Thoracic aorta (tissue), 2 donors: ENCODE measurements at places on chromosomes 16 and 17. TPM values are rescaled to one million over a fixed set of nuclear protein-coding genes. Genes with fewer than 3 reads are reported as not detected.

- H3K36me3 ChIP-seq: no peaks in the 10 kb centered on the region
- H3K4me3 ChIP-seq: no peak overlapping the region
- DNase-seq: no peak
- H3K27ac ChIP-seq: no peak overlapping the region
- no peaks in the 10 kb centered on the region for H3K27me3 ChIP-seq
These were observed 26.7 kb upstream of the PRM1 start for GRCh38 chr16:11307639-11308492.

GRCh38 chr16:70700101-70701020 lies 14.5 kb upstream of the MTSS2 start:
- no peak for DNase-seq
- H3K27ac ChIP-seq: peak overlapping the region; percentile 87
- no peak overlapping the region for H3K4me3 ChIP-seq
- no peaks in the 10 kb centered on the region for H3K36me3 ChIP-seq
- no peaks in the 10 kb centered on the region for H3K27me3 ChIP-seq

DNA sequence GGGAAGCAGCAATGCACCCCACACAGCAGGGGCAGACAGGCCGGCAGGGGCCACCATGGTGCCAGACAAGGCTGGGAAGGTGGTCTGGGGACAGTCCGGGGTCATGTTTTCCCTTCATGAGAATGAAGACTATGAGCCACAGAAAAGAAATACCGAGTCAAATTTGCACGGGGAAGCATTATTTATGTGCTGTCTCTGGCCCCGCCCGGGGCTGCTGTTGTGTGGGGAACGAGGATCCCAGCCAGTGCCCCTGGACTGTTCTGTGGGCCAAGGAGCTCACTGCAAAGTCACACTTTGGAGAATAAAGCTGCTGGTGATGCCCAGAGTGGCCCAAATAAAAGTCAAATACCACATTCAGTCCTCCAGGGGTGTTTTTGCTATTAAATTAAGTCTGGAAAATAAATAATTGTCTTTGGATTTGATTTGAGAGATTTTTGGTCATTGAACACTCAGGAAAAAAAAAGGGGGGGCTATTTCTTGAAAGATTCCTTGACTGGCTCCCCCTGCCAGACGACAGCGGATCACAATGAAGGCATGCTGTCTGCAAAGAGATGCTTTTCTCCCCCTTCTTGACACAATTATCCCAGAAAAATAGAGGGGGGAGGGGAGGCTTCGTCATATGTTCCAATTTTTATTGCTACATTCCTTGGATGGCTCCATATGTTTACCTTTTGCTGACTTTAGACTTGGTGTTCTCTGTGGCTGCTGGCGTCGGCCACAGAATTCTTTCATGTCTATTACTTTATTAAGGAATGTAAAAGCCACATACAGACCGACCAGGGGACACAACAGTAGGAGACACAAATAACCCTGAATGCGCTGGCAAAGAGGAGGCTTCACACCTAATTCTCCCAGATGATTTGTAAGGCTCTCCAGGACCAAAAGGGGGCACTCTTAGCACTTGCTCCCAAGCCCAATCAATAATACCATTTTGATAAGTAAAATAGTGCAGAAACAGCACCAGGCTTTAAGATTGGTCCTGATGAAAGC lies 27.1 kb upstream of the ANKFN1 start:
- DNase-seq: no peak
- H3K4me3 ChIP-seq: no peak overlapping the region

DNA sequence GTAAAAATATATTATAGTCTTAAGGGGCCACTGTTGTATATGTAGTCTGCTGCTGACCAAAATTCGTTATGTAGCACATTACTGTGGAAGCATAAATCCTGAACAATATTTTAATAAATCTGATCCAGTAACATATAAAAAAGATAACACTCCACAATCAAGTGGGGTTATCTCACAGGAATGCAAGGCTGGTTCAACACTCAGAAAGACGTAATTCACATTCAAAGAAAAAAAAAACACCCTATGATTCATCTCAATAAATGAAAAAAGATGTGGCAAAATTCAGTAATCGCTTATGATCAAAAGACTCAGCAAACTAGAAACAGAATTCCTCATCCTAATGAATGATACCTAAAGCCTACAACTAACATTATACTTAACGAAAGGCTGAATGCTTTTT lies 47.8 kb downstream of the CREBBP start:
- DNase-seq: no peak
- H3K27ac ChIP-seq: no peak overlapping the region
- H3K4me3 ChIP-seq: no peak overlapping the region
- H3K4me1 ChIP-seq: peaks cover 3% of the 10 kb centered on the region
- no peaks in the 10 kb centered on the region for H3K27me3 ChIP-seq
- H3K36me3 ChIP-seq: no peaks in the 10 kb centered on the region

The LYRM1 gene
- 34.9 TPM for total RNA-seq

DNA sequence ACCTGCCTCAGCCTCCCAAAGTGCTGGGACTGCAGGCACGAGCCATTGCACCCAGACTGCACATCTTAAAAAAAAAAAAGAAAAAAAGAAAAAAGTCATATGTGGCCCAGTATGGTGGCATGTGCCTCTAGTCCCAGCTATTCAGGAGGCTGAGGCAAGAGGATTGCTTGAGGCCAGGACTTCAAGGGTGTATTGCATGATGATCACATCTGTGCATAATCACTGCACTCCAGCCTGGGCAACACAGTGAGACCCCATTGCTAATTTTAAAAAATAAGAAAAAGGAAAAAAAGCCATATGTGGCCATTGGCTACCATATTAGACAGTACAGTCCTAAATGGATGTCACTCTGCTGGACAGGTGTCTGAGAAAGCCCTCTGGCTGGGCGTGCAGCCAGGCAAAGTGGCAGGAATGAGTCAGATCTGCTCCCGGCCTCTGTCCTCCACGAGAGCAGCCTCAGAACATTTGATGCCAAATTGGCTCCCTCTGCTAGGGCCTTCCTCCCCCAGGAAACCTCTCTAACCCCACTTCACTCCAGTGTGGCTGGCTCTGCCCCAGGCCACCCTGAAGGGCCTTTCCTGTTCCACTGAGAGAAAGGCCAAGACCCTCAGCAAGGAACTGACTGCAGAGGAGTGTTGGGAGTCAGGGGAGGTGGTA lies 14.7 kb downstream of the CA7 start:
- no peaks in the 10 kb centered on the region for H3K27me3 ChIP-seq
- H3K36me3 ChIP-seq: no peaks in the 10 kb centered on the region
- DNase-seq: no peak
- no peaks in the 10 kb centered on the region for H3K4me1 ChIP-seq
- H3K4me3 ChIP-seq: no peak overlapping the region

The NPTX1 gene
- 0.68 TPM for total RNA-seq

The KRT20 gene
- total RNA-seq: 1.8 TPM

The C17orf67 gene
- total RNA-seq: 1.3 TPM

- no peak overlapping the region for H3K4me3 ChIP-seq
- H3K36me3 ChIP-seq: no peaks in the 10 kb centered on the region
- H3K27me3 ChIP-seq: no peaks in the 10 kb centered on the region
These were observed 68.8 kb downstream of the CMIP start for GRCh38 chr16:81513204-81514040.

GRCh38 chr17:82332669-82333278 lies 792 bp downstream of the SECTM1 start:
- H3K27ac ChIP-seq: no peak overlapping the region
- no peak for DNase-seq
- peak overlapping the region; percentile 83 for H3K4me3 ChIP-seq
- no peaks in the 10 kb centered on the region for H3K36me3 ChIP-seq
- no peaks in the 10 kb centered on the region for H3K27me3 ChIP-seq

The KRT12 gene
- not detected for total RNA-seq
